ENCODE measurements at places on chromosomes 11 and 22.

DNA sequence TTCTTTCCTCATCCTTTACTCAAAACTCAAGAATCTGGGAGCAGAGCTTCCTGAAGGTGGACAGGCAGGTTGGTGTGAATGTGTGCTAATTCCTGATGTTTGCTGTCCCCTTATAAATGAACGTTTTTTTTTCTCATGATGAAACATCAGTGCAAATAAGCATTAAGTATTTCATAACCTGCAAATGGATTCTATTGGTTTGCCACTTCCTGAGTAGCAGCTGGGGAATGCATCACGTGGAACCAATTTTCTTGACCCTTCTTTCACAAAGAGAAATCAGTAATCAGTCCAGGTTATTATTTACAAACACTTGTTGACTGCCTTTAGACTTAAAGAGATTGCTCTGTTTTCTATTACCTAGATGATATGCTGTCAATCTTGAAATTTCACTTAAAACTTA is 40.1 kb upstream of the SCN3B start:
- DNase-seq = no peak

DNA sequence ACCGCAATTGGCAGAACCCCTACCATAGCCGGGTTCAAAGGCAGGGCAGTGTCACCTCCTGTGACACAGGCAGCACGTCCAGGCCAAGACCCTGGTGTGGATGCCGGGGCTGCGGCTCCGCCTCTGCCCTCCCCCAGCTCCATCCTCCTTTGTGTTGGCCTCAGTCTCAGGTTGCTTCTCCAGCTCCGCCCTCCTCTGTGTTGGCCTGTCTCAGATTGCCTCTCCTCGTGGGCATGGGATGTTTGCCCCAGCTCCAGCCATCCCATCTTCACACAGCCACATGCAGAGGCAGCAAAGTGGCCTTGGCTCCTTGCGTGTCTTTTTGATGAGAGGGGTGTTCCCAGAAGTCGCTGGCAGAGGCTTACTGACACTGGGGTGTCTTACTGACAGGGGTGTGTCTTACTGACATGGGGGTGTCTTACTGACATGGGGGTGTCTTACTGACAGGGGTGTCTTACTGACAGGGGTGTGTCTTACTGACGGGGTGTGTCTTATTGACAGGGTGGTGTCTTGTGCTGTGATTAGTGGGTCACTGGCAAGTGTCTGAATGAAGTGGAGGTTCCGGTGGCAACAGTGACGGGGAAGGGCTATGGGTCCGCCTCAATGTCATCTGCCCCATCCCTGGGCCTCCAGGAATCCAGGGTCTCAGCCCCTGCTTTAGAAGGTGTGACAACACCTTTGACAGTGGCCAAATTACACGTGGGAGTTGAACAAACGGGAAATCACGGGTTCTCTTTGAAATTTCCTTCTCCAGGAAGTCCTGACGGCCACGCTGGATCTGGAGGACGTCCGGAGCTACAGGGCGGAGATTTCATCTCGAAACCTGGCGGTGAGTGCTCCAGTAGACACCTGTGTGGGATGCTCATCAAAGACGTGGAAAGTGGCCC is 24.9 kb downstream of the NADSYN1 start:
- no peak for DNase-seq

GRCh38 chr22:45757936-45758335 is 86.3 kb downstream of the ATXN10 start:
- DNase-seq = no peak

DNA sequence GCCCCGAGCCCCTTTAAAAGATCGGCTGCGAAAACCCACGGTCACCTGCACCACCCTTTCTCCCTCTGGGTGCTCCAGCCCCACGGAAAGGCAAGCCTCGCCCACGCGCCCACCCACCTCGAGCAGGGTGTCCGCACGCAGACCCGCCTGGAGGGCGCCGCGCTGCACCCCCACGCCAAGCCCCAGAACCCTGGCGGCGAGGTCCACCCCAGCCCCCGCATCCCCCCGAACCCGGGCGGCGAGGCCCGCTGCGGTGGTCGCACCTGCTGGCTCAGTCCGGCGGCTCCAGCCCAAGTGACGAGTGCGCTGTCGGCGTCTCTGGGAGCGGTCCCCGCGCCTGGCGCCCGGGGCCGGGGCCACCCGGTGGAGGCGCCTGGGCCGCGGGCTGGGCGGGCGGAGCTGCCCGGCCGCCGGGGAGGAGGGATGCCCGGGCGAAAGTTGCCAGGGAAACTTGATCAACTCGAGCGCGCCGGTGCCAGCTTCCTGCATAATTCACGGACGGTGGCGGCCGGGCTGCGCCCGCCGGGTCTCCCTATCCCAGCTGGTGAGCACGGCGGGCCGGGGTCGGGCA is 1.1 kb downstream of the SHANK2 start:
- peak; percentile 63 for DNase-seq

DNA sequence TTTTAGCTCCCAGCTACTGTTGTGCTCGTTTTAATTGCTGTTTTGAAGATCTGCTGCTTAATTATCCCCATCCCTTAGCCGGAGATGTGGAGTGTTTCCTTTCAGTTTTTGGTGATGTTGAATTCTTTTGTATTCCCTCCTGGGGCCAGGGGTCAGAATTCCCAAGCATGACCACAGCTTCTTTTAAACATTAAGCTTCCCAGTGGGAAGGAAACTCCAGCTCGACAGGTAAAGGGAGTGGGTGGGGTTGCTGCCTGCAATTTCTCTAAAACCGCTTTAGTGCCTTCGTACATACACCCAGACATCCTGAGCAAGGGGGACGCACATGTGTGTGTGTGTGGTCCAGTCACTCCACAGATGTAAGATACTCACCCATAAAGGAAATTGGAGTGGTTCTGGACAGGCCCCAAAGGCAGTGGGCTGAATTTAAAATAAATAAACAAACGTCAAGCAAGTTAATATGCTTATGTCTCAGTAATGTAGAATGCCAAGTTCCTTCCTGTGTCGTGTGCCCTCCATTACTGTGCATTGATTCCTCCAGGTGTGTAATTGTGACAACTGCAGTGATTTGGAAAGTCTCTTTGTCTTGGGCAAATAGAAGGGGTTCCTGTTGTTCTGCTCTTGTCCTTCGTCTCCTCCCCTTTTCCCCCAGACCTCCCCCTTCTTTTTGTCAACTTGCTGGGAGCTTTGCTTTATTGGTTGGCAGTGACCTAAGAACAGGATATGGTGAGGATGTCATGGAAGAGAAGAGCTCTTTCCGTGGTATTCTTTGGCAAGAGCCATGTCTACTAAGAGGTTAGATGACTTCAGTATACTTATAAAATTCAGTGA is 19.2 kb upstream of the ADSL start:
- no peak for DNase-seq
